Thoracic aorta (tissue), 2 donors: ENCODE measurements at places on chromosomes 7 and 10. TPM values are rescaled to one million over a fixed set of nuclear protein-coding genes. Genes with fewer than 3 reads are reported as not detected.

The AKR1C2 gene
- total RNA-seq = 93.3 TPM

The OR2A5 gene
- total RNA-seq = not detected

The TMUB1 gene
- 35.2 TPM for total RNA-seq

The RSU1 gene
- 122 TPM for total RNA-seq

The AGR2 gene
- not detected for total RNA-seq

DNA sequence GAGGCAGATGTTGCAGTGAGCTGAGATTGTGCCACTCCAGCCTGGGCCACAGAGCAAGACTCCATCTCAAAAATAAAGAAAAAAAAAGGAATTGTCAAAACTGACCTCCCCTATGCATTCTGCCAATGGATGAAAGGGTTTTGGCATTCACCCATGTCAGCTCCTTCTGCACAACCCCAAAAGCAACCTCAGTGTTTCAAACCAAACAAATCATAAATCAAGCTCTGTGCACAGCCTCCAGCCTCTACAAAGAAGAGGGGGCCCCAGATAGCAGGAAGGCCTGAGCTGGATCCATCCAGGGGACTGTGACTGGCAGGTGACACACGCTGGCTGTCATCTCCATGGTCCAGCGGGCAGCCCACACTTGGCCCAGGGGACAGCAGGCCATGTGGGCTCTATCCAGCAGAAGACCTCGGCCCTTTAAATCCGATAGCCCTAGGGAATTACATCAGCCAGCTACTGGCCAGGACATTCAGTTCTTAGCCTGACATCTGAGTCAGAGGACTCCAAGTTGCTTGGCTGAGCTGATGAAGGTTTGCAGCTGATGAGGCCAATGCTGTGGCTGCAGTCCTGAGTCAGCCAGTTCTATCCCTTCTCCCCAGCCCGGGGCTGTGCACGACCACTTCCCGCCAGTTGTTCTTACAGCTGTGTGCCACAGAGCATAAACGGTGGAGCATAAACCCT, 52.0 kb upstream of the FIGNL1 start:
- DNase-seq = peak; percentile 61

- no peak for DNase-seq
Observed at GRCh38 chr7:106365252-106366005, 80.6 kb upstream of the NAMPT start.

DNA sequence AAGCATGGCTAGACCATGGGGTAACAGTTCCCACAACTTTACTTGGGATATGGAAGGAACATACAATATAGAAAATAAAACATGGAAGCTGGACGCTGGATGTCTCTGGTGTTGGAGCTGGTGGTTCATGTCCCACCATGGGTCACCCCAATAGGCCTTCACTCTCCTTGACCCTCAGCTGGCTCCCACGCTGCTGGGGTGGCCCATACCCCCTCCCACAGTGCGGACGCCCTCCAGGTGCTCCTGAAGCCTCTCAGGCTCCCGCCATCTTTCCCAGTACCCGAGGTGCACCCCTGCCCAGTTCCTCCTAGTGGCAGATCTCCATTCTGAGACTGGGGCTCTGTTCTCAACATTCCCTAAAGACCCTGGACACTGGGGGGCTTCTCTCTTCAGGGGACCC, 5.8 kb upstream of the CPA1 start:
- DNase-seq = no peak

DNA sequence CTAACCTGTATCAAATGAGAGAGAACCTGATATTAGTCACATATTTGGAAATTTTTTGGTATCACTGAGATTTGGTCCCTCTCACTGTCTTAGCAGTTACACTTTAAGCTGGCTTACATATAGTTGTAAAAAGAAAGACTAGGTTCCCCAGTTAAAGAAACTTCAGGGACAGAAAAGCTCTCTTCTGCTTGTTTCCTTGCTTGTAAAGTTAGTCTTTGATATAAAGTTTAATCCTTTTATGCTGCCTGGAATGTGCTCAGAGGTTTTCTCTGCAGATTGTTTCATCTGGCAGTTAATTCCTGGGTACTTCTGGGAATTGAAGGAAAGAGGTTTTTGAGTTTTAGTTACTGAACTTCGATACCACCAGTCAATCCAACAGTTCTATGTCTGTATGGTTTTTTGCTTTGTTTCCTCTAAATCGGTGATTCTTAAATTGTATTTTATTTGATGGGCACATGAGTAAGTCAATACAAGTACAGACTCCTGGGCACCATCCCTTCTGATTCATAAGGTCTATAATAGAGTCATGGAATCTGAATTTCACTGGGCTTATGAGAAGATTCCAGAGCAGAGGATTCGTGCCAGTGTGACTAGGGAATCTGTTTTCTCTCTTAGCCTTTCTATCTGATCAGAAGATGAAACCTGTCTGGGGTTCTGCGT, 1080.9 kb upstream of the C7orf33 start:
- no peak for DNase-seq

GRCh38 chr10:101782811-101783735, at the start of gene NPM3:
Gene NPM3, minus strand, starts transcription at chr10:101783446. Its CDS starts 56 bp downstream, at chr10:101783390.
- DNase-seq = peak; percentile 57

DNA sequence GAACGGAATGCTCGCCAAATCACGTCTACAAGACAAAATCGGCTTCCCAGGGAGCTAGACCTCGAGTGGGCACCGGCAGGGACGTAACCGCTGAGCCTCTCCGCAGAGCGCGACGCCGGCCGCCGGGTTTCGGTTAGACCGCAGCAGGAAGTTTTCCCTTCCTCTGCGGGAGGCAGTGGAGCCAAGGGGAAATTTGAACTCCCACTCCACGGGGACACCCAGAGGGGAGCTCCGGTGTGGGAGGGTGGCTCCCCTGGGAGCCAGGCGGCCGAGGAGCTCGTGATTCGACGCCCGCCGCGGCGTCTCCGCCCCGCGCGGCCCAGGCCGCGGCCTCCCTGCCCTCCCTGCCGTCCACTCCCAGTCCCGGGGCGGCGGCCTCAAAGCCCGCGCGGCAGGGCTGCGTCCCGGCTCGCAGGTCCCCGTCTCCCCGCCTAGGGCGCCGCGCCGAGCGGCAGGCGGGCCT, 426 bp downstream of the SYPL1 start:
- peak; percentile 7 for DNase-seq

- no peak for DNase-seq
Observed at GRCh38 chr7:150405584-150406311, 26.6 kb downstream of the ZNF775 start.

- no peak for DNase-seq
Observed at GRCh38 chr10:98524124-98524523, 77.4 kb upstream of the HPS1 start.

DNA sequence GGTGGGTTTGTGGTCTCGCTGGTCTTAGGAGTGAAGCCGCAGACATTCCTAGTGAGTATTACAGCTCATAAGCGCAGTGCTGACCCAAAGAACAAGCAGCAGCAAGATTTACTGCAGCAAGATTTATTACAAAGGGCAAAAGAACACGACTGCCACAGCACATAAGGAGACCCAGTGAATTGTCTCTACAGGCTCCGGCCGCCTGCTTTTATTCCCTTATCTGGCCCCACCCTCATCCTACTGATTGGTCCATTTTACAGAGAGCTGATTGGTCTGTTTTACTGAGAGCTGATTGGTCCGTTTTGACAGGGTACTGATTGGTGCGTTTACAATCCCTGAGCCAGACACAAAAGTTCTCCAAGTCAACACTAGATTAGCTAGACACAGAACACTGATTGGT, 82.1 kb downstream of the VIPR2 start:
- no peak for DNase-seq

DNA sequence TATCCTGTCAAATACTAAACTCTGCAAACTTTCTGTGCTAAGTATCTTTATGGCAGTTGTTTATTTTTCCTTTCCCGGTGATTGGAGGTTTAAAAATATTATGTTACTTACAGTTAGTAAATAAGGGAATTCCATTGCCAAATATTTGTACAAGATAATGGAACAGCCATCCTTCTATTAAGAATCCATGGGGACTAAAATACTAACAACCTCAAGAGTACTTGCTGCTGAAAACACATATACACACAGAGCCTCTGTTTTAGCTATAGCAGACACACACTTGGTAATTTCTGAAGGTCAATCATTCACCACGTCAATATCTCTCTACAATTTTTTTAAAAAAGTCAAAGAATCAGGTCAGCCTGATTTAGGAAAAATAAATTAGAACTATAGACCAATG, 32.4 kb downstream of the TSPAN12 start:
- DNase-seq = no peak

DNA sequence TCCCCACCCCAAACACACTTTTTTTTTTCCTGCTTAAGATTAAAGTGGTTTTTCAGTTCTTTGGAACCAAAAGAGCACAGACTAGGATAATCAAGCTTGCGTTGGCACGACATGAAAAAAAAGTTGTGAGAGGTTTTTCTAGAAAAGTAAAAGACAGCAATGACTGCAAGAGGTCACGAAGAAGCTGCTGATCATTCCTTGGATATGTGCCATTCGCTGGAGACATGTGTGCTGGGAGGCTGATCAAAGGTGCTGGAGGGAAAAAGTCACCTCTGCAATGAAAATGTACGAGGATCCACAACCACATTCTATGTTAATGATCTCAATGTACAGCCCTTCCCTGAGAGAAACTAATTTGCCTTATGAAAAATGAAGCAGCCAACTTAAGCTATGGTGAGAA, 5.4 kb downstream of the AKR1B1 start:
- no peak for DNase-seq

DNA sequence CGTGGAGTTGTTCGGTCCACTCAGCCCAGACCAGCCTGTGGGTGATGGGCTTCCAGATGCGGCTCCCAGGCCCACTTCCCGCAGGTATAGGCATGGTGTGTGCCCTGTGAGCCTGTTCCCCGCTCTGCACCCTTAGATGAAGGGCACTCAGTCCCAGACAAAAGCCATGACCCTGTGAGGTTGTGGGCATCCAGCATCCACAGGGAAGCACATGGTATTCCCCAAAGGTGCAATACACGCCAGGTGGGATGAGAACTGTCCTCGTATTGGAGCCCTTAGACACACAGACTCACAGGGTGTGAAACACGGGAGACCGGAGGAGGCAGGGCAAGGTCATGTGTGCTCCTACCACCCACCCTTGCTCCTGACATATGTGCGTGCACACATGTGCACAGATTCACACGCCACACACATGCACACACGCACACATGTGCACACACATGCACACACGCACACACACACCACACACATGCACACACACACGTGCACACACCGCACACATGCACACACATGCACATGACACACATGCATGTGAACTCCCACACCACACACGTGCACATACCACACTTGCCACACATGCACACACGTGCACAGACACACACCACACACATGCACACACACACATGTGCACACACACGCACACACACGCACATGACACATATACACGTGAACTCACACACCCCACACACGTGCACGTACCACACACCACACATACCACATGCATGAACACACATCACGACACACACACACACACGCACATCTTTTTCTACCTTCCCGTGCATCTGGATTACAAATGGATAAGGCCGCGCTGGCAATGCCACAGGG, 319.4 kb downstream of the WDR37 start:
- no peak for DNase-seq

DNA sequence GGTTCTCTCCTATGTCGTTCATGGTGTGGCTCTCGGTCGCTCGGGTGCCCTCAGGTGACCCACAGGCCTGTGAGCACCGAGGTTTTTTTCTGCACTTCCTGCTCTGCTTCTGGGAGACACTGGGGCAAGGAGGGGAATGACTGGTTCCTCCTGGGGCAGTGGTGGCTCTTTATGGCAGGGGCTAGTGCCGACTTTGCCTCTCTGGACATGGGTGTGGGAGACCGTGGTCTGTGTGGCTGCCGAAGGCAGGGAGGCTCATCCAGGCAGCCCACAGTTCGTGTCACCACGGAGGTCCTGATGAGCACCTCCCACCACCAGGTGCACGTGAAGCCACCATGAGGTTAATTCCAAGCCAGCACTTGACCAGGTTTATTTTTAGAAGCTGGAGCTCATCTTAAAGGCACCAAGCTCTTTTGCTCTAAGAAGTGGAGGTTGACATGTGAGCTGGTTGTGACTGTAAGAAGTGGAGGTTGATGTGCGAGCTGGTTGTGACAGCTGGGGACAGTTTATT, 24.7 kb upstream of the DPYSL4 start:
- no peak for DNase-seq
